Stimulated activated CD8-positive, alpha-beta memory T cell treated with anti-CD3 and anti-CD28 coated beads, Interleukin-7, amount 100 ng/mL, for 48 hours (primary cell): ENCODE measurements at places on chromosomes 5 and 9.

- no peak for DNase-seq
Measured at GRCh38 chr5:165497707-165498106, 1992.3 kb downstream of the MAT2B start.

DNA sequence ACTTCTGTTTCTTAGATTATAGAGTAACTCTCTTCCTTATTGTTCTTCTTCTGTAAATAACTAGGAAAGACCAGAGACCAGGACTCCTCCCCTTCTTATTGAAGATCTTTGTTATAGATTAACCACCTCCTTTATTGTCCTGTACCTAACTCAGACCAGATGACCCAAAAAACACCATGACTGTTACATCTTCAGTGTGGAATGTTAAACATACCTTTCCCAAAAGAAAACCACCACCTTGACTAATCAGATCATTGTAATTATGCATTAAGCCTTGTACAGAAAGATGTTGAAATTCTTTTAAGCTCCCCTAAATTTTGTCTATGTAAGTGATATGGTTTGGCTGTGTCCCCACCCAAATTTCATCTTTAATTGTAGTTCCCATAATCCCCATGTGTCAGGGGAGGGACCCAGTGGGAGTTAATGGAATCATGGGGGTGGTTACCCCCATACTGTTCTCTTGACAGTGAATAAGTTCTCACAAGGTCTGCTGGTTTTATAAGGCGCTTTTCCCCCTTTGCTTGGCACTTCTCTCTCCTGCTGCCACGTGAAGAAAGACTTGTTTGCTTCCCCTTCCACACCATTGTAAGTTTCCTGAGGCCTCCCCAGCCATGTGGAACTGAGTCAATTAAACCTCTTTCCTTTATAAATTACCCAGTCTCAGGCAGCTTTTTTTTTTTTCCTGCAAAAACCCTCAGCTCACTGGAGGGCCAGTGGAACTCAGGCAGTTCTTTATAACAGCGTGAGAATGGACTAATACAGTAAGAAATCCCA is 26.3 kb downstream of the ARSB start:
- DNase-seq = no peak

- DNase-seq = no peak
Measured at GRCh38 chr5:55416306-55416705, 108.5 kb downstream of the MTREX start.

DNA sequence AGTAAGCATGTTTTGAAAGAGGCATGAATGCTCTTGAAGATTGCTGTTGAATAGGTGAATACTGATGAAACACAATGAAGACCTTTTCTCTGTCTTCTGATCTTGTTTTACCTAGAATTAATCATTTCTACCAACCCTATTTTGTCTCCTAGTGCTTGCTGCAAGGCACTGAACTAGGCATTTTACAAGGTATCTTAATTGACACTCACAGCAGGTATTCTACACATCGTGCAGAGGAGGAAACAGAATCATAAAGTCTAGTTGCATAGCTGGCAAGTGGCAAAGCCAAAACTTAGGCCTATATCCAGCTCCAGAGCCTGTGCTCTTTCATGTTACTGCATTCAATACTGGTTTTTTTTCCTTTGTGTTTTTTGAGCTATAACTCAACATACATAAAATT is 50.7 kb downstream of the CTNNA1 start:
- no peak for DNase-seq

- DNase-seq = no peak
Measured at GRCh38 chr9:99253134-99253533, 31.1 kb downstream of the SEC61B start.

DNA sequence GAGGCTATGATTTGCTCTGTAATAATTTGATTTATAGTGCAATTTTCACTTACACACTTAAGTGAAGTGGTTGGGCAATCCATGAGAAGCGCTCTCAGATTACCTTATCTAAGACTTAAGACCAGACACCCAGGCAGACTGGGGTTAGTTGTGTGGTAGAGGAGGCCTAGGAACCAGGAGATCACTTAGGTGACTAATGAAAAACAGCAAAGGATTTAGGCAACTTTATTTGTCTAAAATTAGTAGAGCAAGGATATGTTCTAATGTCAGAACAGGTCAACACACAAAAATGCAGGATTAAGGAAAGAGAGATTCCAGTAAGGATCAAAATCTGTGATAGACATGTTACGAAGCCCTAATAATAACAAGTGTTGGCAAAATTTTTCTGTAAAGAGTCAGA is 913.8 kb downstream of the TLE1 start:
- DNase-seq = no peak

DNA sequence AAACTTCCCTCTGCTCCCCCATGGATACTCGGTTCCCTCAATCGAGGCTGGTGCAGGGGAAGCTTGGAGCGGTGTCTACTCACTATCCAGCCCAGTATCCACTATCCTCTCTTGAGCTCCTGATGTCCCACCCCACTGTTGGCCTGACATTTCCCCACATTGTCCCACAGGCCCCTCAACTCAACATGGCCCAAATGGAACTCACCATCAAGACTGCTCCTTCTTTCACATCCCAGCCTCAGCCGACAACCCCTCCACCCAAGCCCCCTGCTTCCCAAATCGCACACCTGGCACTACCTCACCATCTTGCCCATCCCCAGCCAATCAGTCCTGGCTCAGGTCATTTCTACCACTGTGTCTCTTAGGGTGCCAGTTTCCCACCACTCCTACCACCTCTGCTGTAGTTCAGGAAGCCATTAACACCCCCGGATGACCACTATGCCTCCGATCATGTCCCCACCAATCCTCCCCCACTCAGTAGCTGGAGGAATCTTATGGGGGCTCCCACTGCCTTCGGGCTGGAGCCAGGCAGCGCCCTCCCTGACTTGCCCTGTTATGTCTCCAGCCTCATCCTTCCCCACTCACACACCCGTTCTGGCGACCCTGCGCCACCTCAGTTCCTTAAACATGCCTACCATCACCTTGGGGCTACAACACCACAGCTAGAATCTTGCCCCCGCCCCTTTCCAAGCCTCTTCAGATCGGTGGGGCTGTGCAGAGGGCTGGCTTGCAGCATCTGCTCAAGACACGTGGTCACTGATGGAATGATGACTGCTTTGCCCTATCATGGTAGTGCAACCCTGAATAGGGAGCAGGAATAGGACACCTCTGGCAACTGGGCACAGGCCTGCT is 273.6 kb downstream of the FSTL4 start:
- DNase-seq = no peak
